ENCODE measurements at places on chromosomes 2 and 18.

- DNase-seq, result no peak
Measured at GRCh38 chr2:155839991-155840390, 492.5 kb downstream of the NR4A2 start.

DNA sequence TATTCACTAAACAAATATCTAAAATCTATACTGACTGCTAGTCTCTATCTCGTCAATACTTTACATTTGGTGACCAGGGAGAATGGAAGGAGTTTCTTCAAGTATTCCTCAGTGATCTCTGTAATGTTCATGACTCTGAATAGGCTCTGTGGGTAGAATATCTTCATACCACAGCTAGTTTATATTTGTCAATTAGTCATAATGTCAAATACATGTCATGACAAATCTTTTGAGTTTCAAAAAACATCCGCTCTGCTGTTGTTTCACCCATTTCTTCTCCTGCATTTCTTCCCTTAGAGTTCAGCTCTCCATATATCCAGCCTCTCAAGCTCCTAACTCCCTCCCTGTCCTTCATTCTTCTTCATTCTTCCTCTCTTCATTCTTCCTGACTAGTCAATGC lies 206.5 kb upstream of the FANCL start:
- DNase-seq, result no peak

GRCh38 chr18:74456017-74456348 lies 1.1 kb downstream of the DIPK1C start:
- DNase-seq, result no peak

DNA sequence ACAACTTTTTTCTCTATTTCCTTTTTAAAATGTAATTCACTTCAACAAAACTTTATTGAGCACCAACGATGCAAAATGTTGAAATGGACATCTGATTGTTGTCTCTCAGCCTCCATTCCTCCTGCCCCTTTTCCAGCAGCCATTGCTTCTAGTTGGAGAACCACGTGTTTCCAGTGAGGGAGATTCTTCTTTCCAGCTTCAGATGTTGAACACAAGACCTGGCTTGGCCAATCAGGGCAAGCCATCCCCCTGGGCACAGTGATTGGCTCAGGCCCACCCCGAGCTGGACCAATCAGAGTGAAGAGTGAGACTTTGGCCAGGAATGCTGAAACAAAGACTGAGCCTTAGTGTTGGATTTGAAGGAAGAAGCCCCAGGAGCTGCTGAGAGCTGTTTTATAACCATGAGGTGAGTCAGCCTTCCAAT lies 59.0 kb downstream of the E2F6 start:
- no peak for DNase-seq

- no peak for DNase-seq
Measured at GRCh38 chr18:48784656-48785055, 166.1 kb downstream of the SMAD7 start.

DNA sequence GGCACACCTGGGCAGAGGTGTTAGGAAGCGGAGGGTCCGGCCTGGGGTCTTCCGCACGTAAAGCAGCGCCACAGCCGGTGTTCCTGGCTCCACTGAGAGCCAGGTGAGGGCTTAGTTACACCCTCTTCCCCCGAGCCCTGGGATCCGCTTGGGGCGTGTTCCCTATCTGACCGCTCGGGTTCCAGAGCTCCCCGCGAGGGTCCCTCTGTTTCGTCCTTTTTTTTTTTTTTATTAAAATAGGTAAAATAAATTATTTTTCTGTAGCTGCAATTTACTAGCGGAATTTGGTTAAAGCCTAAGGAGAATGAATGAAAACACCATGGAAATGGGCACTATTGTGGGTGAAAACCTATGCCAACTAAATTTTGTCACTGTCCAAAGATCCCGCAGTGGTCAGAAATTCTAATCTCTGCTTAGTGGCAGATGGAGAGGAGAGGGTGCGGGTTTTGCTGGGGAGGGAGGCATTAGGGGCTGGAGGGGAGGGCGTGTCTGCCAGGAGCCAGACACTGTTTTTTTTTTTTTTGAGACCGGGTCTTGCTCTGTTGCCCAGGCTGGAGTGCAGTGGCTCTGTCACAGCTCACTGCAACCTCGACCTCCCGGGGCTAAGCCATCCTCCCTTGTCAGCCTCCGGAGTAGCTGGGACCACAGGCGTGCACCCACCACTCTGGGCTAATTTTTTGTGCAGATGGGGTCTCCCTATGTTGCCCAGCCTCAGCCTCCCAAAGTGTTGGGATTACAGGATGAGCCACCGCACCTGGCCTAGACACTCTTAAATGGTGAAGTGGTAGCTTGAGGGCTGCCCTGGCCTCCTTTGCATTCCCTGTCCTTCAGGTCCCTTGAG lies 834 bp downstream of the PDCL3 start:
- no peak for DNase-seq

DNA sequence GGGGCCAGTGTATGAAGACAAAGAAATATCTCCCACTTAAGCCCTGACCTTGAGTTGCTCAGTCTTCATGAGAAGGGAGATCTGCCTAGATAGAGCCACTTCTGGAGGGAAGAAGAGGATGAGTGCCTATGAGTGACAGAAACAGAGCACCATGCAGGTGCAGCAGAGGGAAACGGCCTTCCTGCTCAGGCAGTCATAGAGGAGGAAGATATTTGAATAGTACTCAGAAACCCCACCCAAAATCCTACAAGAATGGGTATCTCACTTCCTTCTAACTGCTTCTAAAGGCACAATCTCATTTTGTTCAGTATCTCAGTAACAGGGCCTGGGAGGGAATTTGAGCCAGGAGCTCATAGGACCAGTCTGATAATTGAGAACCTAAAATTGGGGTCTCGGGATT lies 339.3 kb downstream of the ALK start:
- no peak for DNase-seq

GRCh38 chr2:104858006-104858978 lies 4.4 kb downstream of the POU3F3 start:
- DNase-seq, result no peak

DNA sequence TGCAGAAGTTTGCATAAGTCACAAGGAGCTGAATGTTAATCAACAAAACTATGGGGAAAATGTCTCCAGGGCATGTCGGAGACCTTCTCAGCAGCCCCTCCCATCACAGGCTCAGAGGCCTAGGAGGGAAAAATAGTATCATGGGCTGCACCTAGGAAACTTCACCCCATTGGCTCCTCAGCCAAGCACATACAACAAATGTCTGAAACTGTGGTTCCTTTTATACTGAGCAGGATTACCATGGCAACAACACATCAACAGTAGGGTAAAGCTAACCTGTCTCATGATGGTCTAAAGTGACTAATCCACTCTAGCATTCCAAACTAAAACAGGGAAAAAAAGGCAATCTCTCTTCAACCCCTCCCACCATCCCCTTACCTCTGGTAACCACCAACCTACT lies 3.2 kb upstream of the NEMP2 start:
- no peak for DNase-seq

DNA sequence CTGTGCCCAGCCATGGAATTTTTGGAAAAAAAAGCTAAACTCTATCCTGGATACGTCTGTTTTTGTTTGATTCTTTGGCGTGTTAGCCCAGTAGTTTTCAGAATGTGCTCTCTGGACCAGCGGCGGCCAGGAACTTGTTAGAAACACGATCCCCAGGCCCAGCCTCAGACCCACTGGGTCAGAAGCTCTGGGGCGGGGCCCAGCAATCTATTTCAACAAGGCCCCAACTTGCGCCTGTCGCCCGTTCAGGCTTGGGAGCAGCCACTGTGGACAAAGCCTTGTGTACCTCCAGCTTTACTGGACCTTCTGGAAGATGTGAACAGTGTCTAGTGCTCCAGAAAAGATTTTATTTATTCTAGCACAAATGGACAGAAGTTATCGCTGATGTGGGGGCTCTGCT lies 14.3 kb downstream of the CABLES1 start:
- no peak for DNase-seq

GRCh38 chr2:85669549-85669948 lies 1.6 kb upstream of the SFTPB start:
- DNase-seq, result no peak

DNA sequence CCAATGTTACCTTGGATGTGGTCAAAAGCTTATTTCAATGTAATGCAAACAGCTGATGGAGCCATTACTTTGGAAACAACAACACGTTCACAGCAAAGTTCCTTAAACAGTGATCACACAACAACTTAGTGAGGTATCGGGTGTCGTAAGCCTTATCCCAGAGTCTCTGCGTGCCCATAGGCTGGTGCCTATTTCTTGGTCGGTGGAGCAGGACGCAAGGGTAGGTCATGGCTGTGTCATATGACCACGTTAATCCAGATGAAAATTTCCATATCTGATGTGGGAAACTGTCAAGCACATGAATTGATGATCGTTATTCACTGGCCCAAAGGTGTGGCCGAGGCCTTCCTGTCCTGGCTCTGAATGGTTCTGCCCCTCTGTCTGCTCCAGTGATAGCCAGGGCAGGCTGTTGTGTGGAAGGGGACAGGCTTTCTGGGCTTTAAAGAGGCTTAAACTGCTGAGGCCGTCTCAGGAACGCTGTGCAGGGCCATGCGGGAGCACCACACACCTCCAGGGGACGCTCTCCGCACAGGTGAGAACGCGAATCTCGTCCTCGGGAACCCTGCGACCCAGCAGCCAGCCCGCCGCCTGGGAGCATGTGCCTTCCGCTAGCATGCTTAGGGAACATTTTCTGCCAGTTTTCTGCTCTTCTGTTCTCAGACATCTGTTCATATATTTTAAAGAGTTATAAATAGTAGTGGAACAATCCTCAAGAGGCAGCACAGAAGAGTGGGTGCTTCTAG lies 90.6 kb downstream of the KCTD1 start:
- DNase-seq, result no peak

GRCh38 chr2:129802290-129802689 lies 177.2 kb upstream of the RAB6C start:
- no peak for DNase-seq

Data from neural crest cell (in vitro differentiated cells).